ENCODE measurements at places on chromosomes 3 and 15.

DNA sequence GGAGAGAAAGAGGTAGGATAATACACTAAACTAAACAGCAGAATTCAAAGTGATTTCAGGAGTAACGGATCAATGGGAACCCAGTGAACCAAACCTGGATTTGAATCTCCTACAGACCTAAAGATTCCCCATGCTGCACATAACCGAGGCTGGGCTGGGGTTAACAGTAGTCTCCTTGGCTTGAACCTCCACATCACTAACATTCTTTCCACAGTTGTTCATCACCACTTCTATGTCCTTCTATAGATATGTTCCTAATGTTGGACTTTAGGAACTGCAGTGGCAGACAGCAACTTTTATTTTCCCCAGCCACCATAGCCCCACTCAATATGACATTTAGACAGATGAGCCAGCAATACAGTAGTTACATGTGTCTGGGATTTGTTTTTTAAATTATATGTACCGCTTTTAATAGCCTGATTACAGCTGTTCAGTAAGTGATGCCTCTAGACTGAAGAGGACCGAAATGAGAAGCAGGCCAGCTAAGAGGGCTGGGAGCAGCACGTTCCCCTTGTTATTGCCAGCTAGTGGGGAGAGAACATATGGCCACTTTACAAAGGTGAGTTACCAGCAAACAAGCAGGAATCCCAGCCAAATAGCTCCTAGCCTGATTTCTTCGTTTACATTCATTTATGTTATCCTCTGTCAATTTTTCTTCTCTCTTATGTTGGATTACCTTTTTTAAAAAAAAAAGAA is 472.6 kb upstream of the CDIN1 start:
- no peak for DNase-seq

DNA sequence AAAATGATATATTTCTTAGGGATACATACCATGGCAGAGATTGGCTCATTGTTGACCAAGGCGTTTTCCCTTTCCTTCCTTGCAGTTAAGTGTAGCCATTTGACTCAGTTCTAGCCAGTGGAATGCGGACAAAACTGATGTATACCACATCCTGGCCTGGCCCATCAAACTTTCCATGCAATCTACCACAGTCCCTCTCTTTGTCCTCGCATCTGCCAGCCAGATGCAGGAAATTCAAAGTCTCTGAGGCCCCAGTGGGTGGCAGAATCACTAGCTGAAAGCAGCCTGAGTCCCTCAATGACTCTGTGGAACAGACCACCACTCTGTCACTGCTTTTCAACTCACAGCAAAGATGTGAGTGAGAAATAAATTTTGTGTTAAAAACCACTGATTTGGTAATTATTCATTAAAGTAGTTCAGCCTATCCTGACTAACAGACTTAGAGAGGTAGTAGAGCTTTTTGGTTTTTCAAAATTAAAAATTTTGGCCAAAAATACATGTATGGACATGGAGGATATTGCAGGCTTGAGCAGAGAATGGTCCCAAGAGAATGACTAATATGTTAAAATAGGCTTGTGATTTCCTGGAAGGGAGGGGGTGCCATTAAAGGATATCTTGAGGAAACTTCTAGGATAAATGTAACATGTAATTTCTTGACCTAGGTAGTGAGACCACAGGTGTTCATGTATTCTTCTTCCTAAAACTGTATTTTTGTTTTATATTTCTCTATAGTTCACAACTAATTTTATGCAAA is 10.9 kb downstream of the LRRFIP2 start:
- DNase-seq = no peak

- DNase-seq = no peak
Measured at GRCh38 chr15:100918034-100918689, 995 bp upstream of the LRRK1 start.

DNA sequence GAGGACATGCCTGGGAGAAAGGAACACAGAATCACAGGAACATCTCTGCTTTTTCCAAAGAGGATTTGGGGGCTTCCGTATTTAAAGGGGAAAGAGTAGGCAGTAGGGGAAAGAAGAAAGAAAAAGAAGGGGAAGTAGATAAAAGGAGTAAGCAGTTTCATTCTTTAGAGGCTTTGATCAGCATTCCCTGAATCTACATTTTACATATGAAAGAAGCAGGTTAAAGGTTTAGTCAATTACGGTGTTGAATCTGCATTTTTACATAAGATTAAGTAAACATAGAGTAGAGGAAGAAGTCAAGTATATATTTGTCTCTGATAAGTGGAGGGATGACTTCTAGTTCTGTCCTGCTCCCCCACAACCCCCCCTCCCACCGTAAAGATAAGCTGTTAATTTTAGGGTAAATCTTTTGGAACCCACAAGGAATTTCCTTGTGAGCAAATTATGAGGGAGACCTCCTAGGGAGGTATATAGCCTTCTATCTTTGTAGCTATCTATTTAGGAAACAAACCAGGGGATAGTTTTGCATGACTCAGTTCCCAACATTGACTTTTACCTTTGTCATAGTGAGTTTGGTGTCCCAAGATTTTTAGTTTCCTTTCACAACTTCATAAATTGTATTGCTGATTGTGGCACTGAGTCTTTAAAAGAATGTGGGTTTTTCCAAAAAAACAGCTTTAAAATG is 8.7 kb upstream of the P2RY12 start:
- no peak for DNase-seq

DNA sequence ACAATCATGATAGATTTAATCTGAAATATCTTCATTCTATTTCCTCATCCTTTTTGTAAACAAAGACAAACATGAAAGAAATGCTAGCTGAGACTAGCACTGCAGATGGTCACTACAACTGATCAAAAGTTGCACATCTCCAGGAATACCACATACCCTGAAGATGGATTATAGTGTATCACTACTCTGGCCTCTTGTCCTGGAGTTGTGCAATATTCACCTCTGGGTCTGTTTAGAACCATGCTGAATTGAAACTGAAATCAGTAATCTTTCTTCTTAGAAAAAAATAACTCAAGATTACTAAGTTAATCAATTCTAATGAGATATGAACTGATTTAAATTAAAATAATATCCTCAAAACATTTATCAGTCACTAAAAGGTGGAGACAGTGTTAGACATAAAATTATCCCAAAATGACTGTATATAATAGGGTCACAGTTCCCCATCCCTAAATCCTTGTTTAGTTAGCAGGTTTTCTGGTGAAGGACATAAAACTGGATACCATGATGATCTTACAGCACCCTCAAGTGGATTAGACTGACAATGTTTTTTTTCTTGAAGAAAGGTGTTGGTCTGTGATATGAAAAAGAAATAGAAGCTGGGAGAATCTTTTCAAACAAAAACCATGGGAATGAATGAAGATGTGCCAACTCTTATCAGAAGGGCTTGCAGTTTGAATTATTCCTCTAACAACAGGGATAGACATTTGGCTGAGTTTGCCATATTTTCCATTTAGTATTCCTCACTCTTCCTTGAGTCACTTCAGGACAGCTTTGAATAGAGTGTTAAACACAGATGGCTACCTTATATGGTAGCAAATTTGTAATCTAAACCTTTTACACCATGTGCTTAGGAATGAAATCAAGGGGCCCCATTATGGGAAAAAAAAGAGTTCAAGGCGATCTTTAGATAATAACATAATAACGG is 7.1 kb upstream of the TTC14 start:
- DNase-seq = no peak

GRCh38 chr3:156606729-156607128 is 51.8 kb upstream of the SSR3 start:
- no peak for DNase-seq

GRCh38 chr15:35108453-35108852 is 23.4 kb upstream of the NANOGP8 start:
- no peak for DNase-seq

DNA sequence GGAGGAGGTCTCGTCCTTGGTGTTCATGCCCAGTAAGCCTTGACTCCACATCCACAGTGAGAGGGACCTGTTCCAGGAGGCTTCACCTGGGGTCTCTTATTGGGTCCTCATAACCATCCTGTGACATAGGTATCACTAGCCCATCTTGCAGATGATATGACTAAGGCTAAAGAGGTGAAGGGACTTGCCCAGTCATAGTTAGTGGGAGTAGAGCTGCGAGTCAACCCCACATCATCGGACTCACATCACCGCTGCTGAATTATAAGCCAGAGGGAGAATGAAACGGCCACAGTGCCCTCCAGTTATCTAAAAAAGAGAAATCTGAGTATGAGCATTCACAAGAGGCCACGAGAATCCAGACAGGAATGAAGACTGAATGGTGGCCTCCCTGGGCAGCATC is 66.0 kb downstream of the MESD start:
- DNase-seq = no peak

DNA sequence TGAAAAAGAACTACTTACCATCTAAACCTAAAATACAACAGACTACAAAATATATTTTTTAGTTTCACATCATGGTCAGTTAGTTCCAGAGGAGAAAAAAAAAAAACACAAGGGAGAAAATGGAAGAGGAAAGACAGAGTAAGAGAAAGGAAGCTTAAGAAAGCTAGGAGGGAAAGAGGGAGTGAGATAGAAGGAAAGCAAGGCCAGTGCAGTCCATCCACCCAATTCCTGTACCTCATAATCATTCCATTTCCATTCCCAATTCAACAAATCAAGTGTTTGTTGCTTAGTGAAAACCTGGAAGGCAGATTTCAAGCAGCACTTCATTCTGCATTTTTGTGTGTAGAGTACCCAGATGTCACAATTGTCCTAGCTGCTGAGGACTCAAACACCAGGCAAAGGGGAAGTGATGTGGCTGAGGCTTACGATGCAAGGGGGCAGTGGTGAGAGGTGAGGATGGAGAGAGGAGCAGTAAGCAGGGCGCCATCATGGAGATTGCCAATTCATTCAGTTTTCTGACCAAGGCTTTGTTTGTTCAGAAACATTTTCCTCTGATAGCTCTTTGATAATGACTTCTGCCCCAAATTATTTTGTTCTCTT is 83.6 kb upstream of the GSK3B start:
- DNase-seq = no peak

- DNase-seq = no peak
Measured at GRCh38 chr3:11363715-11364114, 91.5 kb downstream of the ATG7 start.

- DNase-seq = no peak
Measured at GRCh38 chr15:42735382-42736165, 1.4 kb downstream of the CDAN1 start.
